ENCODE measurements at places on chromosomes 6 and 20. TPM values are rescaled to one million over a fixed set of nuclear protein-coding genes. Genes with fewer than 3 reads are reported as not detected.

ADTRP gene
- total RNA-seq: 0.36 TPM

HLA-DQB1 gene
- not detected for total RNA-seq

TRIM40 gene
- not detected for total RNA-seq

CRISP3 gene
- not detected for total RNA-seq

IMPG1 gene
- total RNA-seq: not detected

TMC2 gene
- total RNA-seq: not detected

POPDC3 gene
- 26.4 TPM for total RNA-seq

NRN1 gene
- total RNA-seq: 0.74 TPM

Measured in A549 treated with CORT108297 at 1 μM for 4 hours (cell line).